Mesenchymal stem cell (in vitro differentiated cells and primary cell): ENCODE measurements at places on chromosomes 12 and 14.
A peak's percentile ranks its signal among the peaks of the same experiment; 100 is the strongest.

- no peaks in the 10 kb centered on the region for H3K27me3 ChIP-seq
- H3K36me3 ChIP-seq = no peaks in the 10 kb centered on the region
- DNase-seq = no peak
Observed at GRCh38 chr14:102568115-102568614, 24.3 kb upstream of the RCOR1 start.

GRCh38 chr14:65164068-65164824, 61.9 kb upstream of the MAX start:
- no peaks in the 10 kb centered on the region for H3K36me3 ChIP-seq
- peak; percentile 58 for DNase-seq
- H3K27ac ChIP-seq = no peak overlapping the region
- peaks cover 2% of the 10 kb centered on the region for H3K4me1 ChIP-seq
- H3K4me3 ChIP-seq = no peak overlapping the region

DNA sequence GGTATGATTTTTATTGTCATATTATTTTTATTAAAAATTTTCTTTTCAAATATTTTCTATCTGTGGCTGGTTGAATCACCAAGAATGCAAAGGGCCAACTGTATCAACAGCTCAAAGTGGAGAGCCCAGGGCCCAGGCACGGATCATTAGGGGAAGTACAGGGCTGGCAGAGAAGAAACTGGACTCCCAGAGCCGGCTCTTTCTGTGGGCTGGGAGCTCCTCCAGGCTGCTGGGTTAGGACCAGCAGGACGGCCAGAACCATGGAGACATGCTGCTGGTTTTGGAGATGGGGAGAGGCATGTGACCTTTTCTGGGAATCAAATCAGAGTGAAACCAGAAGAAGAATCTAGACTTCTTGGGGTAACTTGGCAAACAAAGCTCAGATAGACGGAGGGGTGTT, 220.5 kb downstream of the CACNA1C start:
- no peak overlapping the region for H3K27ac ChIP-seq
- DNase-seq = no peak
- H3K36me3 ChIP-seq = no peaks in the 10 kb centered on the region
- peaks cover 13% of the 10 kb centered on the region for H3K4me1 ChIP-seq
- H3K27me3 ChIP-seq = no peaks in the 10 kb centered on the region
- peak overlapping the region; percentile 13 for H3K4me3 ChIP-seq

- H3K36me3 ChIP-seq = no peaks in the 10 kb centered on the region
- no peak for DNase-seq
- no peak overlapping the region for H3K27ac ChIP-seq
- H3K27me3 ChIP-seq = no peaks in the 10 kb centered on the region
- no peak overlapping the region for H3K4me3 ChIP-seq
- no peaks in the 10 kb centered on the region for H3K4me1 ChIP-seq
Observed at GRCh38 chr12:69948851-69949250, 123.8 kb downstream of the MYRFL start.

DNA sequence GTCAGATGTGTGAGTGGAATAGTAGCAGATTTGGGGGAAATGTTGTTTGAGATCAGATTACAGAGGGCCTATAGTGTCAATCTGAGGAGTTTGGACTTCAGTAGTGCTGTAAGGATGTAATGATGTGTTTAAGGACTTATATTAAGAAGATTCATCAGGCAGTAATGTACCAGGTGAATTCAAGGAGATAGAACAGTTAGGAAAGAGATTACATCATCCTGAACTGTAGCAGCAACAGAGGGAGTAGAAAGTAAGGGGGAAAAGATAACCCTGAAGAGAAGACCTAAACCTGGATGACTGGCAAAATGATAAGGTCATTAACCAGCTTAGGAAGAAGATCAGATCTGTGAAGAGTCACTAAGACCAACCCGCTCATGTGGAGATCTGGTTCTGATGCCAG, 349.4 kb downstream of the PDZRN4 start:
- no peak overlapping the region for H3K4me3 ChIP-seq
- no peaks in the 10 kb centered on the region for H3K27me3 ChIP-seq
- H3K36me3 ChIP-seq = no peaks in the 10 kb centered on the region
- H3K4me1 ChIP-seq = no peaks in the 10 kb centered on the region
- H3K27ac ChIP-seq = no peak overlapping the region
